ENCODE measurements at places on chromosomes 16 and 17.

- no peak for ATAC-seq
These were observed 17.1 kb upstream of the VPS4A start for GRCh38 chr16:69294051-69294450.

GRCh38 chr16:4192206-4192605 lies 49.7 kb downstream of the SRL start:
- ATAC-seq, result no peak

- ATAC-seq, result peak; percentile 23
These were observed 25.8 kb downstream of the USP10 start for GRCh38 chr16:84725481-84726078.

GRCh38 chr16:80828495-80828894 lies 24.1 kb upstream of the CDYL2 start:
- no peak for ATAC-seq

GRCh38 chr16:72743011-72743761 lies 304.7 kb downstream of the ZFHX3 start:
- 0 out of 3 replicates have a peak, but pooled peaks have one; percentile 15 for ATAC-seq

DNA sequence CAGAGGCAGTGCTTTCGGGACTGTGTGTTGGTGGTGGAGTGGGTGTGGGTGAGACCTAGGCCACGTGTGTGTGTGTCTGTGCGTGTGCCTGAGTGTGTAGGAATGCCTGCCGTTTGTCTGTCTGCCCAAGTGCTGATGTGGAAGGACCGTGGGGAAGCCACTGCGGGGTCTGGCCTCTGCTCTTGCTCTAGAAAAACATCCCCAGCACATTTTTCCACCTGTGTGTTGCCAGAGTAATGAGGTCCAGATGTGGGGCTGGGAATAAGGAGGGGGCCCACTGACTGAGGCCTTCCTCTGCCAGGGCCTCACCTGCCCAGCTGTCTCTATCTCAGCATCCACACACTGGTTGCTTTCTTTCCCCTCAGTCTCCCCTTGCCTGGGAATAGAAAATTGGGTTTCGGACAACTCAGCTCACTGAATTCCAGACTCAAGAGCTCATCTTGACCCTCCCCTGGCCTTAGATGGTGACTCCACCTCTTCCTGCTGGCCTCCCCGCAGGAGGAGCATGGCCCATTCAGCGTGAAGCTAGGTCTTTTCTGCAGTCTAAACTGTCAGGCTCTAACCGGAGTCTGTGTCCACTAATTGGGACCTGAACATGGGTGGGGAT lies 7.6 kb downstream of the SGCA start:
- ATAC-seq, result peak; percentile 46

DNA sequence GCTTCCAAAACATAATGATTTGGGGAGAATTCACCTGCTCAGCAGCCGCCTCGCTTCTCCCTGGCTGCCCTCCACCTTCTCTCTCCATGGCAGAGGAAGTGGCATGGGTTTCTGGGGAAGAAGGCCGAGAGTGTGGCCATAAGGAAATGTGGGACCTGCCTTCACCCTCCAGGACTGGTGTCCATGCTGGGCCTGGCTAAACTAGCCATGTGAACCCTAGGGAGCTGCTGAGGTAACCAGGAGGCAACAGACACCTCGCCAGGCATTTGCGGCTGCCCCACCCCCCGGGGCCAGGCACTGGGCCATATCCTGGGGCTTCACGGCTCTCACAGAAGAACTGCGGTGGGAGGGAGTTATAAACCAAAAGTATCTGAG lies 9.9 kb upstream of the CMTM4 start:
- ATAC-seq, result no peak

DNA sequence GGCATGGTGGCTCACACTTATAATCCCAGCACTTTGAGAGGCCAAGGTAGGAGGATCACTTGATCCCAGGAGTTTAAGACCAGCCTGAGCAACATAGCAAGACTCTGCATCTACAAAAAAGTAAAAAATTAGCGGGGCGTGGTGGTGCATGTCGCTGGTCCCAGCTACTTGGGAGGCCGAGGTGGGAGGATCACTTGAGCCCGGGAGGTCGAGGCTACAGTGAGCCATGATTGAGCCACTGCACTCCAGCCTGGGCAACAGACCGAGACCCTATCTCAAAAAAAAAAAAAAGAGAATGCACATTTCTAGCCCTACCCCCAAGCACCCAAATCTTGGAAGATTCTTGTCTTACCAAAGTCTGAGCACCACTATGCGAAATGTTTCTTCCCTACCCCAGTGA lies 15.6 kb upstream of the RHOT1 start:
- ATAC-seq, result no peak

GRCh38 chr17:73513426-73513825 lies 130.8 kb downstream of the SDK2 start:
- no peak for ATAC-seq

DNA sequence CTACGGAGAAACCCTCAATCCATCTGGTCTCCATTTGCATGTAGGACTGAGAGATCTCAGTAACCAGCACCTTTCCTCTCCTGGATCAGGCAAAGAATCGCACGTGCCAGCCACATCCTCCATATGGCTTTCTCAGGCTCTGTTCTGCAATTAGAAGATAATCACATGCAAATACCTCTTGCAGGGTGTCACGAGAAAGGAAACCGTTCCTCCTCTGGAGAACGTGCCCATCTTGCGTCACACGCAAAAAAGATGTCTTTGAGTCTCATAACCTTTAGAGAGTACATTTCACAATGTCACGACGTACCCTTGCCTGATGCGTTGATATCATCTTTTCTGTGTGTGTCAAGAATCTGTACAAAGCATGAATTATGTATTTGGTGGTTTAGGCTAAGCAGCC lies 36.2 kb upstream of the DNAH17 start:
- ATAC-seq, result no peak

DNA sequence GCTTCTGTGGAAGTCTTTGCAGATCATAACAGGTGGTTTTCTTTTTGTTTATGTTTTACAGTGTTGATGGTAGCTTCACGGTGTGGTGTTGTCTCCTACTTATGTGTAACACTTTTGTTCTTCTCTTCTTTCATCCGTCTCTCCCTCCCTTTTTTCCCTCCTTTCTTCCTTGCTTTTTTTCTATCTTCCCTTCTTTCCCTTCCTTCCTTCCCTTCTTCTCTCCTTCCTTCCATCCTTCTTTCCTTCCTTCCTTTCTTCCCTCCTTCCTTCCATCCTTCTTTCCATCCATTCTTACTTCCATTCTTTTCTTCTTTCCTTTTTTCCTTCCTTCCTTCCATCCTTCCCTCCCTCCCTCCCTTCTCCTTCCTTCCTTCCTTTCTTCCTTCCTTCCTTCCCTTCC lies 31.4 kb downstream of the IRX5 start:
- no peak for ATAC-seq

GRCh38 chr16:67406111-67406971 lies 9.9 kb downstream of the ZDHHC1 start:
- peak; percentile 96 for ATAC-seq

GRCh38 chr17:2266045-2266864 lies 37.3 kb downstream of the SMG6 start:
- ATAC-seq, result no peak

DNA sequence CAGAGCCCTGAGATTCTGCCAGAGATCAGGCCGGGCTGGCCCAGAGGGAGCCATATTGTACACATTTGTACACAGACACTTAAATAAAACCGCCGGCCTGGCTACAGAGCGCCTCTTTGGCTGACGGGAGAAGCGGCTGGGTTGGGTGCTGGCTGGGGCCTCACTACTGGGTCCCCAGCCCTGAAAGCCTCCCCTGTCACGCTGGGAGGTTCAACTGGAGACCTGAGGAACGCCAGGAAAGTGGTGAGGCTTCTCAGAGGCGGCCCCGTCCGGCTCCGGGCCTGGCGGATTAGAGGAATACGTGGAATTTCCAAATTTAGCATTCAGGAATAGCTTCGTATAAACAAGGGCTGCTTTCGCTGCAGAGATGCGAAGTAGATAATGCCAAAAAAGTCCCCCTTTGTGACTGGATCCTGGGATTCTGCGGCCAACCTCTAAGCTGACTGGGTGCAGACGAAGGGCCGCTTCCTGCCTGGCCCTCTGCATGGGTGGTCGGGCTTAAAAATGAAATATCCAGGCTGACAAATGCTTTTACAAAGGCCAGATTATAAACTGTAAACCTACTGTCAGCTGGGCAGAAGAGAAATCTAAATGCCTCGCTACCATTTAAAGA lies 252.4 kb downstream of the IRF8 start:
- no peak for ATAC-seq

DNA sequence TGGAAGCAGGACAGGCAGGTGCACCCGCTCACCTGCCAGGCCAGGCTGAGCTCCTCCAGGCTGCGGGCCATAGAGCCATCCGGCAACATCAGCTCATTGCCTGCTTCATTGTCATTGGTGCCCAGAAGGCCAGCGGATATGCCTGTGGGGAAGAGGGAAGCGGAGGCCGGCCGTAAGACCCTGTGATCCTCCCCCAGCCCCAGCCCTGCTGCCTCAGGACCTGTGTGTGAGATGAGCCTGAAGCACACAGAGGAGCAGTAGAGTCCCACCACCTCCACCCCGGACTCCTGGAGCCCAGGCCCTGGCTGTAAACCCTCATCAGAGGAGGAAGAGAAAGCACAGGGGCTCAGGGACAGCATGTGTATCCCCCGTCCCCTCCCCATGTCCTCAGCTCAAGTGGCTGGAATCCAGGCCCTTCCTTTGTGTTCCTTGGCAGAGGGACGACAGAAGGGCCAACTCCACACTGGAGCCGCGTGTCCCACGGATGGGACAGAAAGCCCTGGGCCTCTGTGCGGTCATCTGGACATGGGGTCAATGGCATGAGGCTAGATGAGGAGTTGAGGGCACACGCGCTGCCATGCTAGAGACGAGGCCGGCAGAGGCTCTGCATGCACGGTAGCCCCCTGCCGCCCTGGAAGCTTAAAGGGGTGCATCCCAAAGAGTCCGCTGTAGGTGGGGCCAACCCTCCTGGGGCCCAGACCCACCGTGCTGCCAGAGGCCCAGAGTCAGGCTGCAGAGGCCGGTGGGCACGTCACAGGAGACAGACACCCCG lies 39.1 kb downstream of the RMI2 start:
- ATAC-seq, result no peak

GRCh38 chr16:31333686-31334649 lies 21.0 kb upstream of the ITGAX start:
- peak; percentile 67 for ATAC-seq

DNA sequence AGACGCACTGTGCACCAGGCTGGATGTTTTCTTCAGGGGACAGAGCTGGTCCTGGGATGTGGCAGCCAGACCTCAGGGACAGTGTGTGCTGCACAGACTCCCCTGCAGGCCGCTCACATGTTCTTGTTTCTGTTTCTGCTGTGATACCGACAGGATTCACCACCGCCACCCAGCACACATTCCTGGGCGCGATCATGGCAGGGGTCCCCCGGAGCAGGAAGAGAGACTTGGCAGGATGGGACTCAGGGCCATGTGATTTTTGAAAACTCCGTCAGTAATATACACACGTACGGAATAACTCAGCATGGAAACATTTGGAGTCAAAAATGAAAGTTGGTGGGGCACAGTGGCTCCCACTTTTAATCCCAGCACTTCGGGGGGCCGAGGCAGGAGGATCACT lies 79.0 kb downstream of the HAPSTR1 start:
- no peak for ATAC-seq

DNA sequence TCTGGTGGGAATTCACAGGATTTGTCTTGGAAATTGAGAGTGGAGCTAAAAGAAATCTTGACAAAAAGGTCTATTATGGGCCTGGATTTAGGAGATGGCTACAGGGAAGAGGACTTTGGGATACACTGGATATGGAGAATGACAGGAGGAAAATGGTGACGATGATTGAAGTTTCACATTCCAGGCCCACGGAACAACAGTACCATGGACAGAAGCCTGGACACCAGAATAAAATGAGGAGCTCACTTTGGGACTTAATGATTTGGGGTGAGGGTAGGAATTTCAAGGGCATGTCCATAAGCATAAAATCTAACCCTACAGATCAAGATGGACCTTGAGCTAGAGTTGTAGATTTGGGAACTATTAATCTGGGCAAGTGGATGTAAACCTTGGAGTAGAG lies 47.8 kb upstream of the DNAH9 start:
- no peak for ATAC-seq

- ATAC-seq, result no peak
These were observed 963 bp upstream of the APRT start for GRCh38 chr16:88812513-88813268.

- ATAC-seq, result no peak
These were observed 5.1 kb upstream of the KIFC3 start for GRCh38 chr16:57807252-57807967.

GRCh38 chr16:69494991-69495392 lies 70.6 kb downstream of the CYB5B start:
- ATAC-seq, result peak; percentile 54

DNA sequence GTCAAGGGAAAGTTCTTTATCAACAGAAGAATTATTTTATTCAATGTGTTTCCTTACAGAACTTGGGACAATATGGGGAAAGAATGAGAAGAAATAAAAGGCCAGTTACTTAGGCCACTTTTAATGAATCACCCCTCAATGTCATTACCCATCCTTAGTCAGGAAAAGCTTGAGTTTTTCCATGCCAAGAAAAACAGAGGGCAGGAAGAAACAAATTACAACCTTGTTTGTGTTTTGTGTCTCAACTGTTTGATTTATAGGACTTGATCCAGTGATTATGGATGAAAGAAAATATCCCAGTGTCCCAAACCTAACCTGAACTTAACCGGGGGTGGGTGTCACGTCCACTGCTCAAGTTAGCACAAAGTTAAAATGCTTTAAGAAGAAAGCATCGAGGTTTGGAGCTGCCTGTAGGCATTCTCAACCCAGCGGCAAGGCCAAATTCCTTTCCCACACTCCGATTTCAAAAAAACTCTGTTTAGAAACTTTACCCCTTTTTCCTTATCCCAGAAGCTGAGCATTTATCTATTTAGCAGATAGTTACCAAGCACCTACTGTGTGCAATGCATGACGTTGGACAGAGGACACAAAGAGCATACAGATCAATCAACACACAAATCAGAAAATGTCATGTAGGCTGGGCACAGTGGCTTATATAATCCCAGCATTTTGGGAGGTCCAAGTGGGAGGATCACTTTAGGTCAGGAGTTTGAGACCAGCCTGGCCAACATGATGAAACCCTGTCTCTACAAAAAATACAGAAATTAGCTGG lies 14.0 kb upstream of the CYB5B start:
- peak; percentile 85 for ATAC-seq

GRCh38 chr17:63399316-63399715 lies 46.8 kb downstream of the CYB561 start:
- peak; percentile 55 for ATAC-seq

- ATAC-seq, result no peak
These were observed 6.3 kb downstream of the SECTM1 start for GRCh38 chr17:82327289-82327688.

GRCh38 chr16:30141750-30142149 lies 18.7 kb upstream of the MAPK3 start:
- no peak for ATAC-seq

- no peak for ATAC-seq
These were observed 44.6 kb downstream of the SMIM36 start for GRCh38 chr17:55466671-55467070.
